Fibroblast of gingiva (primary cell): ENCODE measurements at places on chromosomes 2 and 18.

- peak; percentile 29 for DNase-seq
Measured at GRCh38 chr2:113233593-113234550, 44.8 kb downstream of the PAX8 start.

DNA sequence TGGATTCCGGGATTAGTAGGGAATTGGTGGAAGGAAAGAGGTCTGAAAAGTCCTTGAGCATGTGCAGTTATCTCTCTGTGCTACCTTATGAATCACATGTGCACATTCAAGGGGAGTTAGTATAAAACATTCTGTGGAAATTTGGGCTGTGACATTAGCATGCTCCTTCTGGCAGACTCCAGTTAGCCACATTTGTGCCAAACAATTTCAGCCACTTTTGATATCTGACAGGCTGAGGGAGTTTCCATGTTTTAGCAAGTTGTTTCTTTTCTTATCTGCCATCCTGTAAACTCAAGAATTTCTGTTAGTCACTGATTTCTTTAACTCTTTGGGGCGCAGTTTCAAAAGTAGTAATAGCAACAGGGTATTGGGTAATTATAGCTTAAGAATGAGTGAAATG lies 28.3 kb upstream of the GYPC start:
- DNase-seq = no peak

DNA sequence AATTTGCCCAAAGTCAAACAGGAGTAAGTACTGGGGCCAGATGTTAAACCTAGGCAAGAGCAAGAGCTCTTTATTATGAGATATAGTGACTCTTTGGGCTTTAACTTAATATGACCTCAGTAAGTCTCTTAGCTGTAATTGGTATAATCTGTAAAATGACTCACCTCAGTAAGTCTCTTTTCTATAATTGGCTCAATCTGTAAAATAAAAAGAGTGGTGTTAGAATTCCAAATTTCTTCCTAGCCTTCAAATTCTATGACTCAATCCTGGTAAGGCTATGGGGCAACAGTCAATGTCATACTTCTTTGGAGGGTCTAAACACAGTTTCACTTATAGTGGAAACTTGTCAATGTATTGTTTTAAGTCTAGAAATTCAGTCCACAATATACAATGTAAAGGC lies 1608.9 kb upstream of the PIK3C3 start:
- DNase-seq = no peak

DNA sequence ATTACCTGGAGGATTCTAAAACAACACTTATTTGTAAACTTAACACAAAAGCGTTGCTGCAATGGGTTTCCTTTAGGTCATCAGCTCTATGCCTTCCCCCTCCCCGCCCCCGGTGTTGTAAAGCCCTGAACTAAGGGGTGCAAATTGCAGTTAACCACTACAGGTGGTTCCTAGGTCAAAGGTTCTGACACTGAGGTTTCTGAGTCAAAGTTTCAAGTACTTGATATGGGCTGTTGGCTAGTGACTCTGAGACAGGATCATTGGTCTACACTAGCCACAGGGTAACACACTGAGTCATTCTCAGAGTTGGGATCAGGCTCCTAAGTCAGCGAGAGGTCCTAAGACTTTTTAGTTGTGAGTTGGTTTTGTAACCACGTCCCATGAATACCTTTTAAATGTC lies 15.4 kb downstream of the IL1B start:
- no peak for DNase-seq

DNA sequence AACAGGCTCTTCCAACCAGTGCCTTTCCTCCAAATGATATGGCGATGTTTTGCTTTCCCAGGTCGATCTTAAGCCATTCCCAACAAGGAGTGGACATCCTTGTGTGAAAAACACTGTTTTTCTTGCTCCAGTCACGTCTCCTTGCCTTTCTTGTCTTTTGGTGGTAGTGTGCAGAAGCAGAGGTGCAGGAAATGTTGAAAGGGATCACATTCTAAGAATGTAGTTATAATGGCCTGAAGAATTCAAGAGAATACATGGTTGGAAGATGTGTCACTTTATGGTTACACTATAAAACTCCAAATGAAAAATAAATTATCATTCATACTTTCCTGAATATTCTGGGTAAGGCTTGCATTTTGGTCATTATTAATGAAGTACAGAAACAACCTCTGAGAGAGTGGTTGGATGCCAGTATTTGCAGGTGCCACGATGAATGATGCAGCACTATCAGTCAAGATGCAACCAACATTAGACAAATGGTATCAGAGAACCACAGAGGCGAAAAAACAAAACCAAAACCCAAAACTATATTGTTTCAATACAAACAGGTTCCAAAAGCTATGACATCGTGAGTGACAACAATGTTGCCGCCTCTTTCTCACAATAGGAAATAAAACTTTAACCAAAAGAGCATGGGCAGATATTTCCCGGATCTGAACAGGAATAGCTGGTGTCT lies 27.5 kb upstream of the POLE4 start:
- DNase-seq = no peak

- DNase-seq = peak; percentile 37
Measured at GRCh38 chr2:47274054-47274782, 119.1 kb upstream of the STPG4 start.
